ENCODE measurements at places on chromosomes 11 and 22.

DNA sequence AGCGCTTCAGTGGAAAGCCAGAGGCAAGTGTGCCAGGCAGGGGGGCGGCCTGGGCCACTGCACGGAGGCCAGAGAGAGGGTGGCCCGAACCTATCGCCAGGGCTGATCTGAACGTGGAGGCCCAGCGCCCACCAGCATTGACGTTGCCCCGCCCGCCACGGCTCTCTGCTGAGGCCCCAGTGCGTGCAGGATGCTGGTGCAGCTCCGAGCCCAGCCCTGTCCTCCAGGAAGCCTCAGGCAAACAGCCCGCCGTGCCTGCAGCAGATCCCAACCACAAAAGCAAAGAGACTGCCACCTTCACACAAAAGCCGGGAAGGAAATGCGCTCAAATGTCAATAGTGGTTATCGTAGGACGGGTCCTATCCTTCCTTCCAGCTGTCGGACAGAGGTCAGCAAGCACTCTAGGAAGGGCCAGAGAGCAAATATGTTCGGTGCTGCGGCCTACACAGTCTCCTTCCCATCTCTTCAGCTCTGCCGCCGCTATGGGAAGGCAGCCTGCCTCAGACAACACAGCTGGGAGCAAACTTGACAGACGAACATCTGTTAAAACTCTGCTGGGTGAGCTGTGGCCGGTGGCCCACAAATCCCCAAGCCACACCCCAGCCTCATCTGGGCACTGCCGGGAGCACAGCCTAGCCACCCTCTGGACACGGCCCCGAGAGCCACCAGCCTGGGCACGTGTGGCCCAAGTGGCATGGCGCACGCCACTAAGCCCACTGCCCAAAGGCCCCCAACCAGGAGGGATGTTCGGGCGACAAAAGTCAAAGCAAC is 146.2 kb downstream of the CRYBB2 start:
- DNase-seq, result no peak

GRCh38 chr11:85889676-85890579 is 34.7 kb downstream of the CCDC83 start:
- DNase-seq, result peak; percentile 84

DNA sequence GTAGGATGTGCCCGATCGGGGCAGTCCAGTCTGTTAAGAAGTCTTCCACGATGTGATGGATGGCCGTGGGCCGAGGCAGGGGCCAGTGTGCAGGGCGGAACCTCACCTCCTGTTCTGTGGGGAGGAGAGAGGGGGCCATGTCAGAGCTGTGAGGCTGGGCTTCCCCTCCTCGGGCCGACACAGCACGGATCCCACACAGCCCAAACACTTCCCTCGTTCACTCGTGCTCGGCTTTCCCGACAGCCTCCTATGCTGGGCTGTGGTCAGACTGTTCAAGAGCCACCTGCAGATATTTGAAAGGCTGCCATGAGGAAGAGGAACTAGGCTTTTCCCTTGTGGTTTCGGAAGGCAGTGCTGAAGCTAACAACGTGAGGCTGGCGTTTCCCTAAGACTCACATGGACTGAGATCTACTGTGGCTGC is 12.3 kb upstream of the TXN2 start:
- no peak for DNase-seq

- DNase-seq, result peak; percentile 97
Observed at GRCh38 chr11:10304495-10305261, at the start of gene ADM. Gene ADM, plus strand, starts transcription at chr11:10305073. Its CDS starts 628 bp downstream, at chr11:10305701.

DNA sequence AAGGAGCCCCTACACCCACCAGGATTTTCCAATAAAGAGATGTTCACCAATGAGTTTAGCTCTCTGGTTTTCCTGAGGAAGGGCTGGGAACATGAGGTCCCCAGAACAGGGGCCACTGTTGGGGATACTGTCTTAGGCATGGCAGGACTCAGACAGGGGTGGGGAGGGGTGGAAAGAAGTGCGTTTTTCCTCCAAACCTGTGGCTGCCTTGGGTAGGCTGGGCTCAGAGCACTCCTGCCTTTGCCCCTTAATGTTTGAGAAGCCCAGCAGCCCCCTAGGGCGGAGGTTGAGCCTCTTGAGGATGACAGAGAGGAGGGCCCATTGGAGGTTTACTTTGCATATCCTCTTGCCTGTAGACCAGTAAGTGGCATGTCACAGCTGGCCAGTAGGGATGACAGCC is 10.6 kb downstream of the MTFP1 start:
- no peak for DNase-seq

DNA sequence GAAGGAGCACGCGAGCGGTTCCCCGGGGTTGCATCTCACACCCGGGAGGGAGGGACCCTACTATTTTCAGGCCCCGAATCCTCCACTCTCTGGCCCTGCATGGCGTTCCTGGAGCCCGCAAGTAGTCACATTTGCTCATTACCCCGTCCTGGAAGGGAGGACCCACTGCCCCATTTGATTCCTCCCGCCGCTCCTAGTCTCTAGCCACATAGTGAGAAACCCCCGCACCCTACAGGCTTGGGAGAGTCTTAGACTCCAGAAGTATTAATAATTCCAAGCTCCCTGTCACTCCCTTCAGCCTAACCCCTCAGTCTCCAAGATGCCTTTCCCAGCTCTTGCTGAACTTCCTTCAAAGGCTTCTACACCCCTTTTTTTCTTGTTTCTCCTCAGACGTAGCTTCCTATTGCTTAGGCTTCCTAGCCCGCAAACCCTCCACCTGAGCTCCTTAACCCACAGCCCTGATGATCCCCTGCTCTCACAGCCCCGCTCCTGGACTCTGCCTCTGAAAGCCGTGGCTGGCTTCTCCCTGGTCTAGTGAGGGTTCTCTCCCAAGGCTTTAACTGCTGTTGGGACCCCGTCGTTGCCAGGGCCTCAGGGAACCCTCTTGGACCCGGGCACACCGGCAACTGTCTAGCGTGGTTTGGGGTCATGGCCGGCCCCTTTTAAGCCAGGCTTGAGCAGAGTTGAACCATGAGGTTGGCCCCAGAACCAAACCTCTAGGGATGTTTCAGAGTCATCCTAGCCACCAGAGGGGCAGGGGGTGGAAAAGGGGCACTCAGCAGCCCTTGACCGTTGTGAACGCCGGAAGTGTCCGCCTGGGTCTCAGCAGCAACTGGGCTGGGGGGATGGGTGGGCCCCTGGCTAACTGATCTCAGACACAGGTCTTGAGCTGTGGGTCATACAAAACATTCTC is 862 bp downstream of the GGA1 start:
- DNase-seq, result no peak

GRCh38 chr11:60994541-60995080 is 23.1 kb downstream of the CD6 start:
- no peak for DNase-seq

DNA sequence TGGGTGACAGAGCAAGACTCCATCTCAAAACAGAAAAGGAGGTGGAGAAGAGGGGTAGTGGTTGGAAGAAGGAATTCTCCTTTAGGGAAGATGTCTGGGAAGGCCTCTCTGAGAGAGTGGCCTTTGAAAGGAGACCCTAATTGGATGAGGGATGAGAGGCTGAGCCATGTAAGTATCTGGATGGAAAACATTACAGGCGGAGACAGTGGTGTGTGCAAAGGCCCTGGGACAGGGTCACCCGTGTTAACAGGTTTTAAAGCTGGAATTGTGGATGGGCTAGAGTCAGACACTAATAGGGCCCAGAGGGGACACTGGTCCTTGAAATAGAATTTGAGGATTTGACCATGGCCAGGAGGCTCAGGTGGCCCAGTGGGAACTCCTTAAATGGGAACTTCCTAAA is 10.4 kb downstream of the SNAP29 start:
- DNase-seq, result no peak

GRCh38 chr11:130839981-130840666 is 76.2 kb downstream of the SNX19 start:
- DNase-seq, result peak; percentile 60
